GM12892 (cell line): ENCODE measurements at places on chromosomes 4 and X.

DNA sequence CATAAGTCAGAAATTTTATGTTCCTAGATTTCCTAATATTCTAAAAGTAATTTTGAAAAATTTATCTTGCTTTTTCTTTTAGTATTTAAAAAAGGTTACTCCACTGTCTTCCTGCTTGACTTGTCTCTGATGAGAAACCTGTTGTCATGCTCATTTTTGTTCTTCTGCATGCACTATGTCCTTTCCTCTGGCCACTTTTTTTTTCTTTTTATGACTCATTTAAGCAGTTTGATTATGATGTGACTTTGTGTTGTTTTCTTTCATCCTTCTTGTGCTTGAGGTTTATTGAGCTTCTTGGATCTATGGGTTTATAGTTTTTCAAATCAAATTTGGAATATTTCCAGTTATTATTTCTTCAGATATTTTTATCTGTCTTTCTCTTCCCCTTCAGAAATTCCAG is 12.0 kb upstream of the UFSP2 start:
- DNase-seq = no peak

DNA sequence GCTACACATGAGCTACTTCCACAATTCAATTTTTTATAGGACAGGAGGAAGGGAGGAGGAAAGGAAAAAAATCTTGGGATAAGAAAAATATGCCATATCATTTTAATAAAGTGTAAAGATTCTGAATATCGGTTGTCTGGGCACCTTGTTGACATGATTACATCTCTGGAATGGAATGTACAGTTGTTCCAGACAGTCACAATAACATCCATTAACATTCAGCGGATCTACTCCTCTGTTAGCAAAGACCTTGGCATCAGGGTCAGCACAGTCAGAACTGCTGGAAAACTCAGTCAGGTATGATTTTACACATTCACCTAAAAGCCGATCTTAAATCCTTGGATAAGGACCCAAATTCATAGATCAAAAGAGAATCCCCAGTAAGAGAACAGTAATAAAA is 85.4 kb upstream of the ARMCX2 start:
- no peak for DNase-seq

DNA sequence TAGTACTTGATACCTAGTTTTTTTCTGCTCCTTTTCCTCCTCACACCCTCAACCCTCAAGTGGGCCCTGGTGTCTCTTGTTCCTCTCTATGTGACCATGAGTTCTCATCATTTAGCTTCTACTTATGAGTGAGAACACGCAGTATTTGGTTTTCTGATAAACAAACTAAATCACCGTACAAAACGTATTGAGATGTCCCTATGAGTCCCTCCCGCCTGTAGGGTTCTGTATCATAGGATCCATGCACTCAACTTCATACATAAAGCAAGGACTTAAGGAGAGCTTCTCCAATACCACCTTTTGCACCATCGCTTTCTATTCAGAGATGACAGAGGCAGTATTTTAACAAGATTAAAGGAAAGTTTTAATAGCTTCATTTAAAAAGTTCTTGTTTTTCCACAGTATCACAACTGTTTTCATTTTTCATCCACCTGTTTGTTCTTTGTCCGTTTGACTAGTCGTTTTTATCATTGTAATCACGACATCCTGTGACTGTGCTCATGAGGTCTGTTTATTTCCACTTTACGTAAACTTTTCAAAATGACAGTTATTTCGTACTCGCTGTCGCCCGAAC is 457 bp upstream of the RAB9A start:
- DNase-seq = no peak

DNA sequence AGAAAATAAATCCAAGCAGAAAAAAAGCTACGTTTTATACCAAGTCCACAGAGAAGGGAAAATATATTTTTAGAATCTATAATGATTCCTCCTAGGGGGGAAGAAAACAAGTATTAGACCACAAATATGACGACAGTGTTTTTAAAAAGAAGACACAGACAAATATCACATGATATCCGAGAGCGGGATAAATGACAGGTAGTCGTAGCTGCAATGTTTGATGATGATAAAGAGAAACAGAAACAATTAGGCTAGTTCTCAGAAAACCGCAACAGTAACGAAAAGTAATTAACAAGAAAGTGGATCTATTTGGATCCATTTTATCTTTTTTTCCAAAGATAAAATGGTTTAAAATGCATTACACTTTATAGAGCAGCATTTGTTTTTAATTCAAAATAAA is 918 bp downstream of the HAUS3 start:
- no peak for DNase-seq
